ENCODE measurements at places on chromosomes 4 and X.
A peak's percentile ranks its signal among the peaks of the same experiment; 100 is the strongest.

DNA sequence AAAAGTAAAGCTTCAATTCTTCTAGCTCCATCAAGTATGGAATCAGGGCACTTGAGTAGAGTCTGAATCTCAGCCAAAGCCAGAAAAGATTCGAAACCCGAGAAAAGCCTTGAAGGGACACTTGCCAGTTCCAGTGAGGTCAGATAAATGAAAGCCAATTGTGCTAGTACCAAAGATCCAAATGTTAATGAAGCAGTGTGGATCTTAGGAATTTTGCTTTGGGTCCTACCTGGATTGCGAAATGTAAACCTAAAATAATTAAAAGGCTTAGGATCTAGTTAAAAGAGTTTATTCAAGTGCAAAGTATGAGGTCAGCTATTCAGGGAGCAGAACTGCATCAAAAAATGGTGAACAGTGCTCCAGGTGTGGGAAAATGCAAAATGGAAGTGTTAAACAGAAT lies 552.6 kb downstream of the NAP1L3 start:
- DNase-seq: no peak

GRCh38 chrX:14409341-14409740 lies 120.0 kb upstream of the GLRA2 start:
- DNase-seq: peak; percentile 60

DNA sequence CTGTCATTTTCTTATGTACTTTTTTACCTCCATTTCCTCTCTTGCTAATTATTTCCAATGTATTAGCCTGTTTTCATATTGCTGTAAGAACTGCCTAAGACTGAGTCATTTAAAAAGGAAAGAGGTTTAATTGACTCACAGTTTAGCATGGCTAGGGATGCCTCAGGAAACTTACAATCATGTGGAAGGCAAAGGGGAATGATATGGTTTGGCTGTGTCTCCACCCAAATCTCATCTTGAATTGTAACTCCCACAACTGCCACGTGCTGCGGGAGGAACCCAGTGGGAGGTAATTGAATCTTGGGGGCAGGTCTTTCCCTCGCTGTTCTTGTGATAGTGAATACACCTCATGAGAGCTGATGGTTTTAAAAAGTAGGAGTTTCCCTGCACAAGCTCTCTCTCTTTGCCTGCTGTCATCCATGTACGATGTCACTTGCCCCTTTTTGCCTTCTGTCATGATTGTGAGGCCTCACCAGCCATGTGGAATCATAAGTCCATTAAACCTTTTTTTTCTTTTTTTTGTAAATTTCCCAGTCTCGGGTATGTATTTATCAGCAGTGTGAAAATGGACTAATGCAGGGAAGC lies 870.0 kb upstream of the INTU start:
- DNase-seq: no peak

- no peak for DNase-seq
These were observed 2.4 kb downstream of the MAB21L2 start for GRCh38 chr4:150584111-150584915.

DNA sequence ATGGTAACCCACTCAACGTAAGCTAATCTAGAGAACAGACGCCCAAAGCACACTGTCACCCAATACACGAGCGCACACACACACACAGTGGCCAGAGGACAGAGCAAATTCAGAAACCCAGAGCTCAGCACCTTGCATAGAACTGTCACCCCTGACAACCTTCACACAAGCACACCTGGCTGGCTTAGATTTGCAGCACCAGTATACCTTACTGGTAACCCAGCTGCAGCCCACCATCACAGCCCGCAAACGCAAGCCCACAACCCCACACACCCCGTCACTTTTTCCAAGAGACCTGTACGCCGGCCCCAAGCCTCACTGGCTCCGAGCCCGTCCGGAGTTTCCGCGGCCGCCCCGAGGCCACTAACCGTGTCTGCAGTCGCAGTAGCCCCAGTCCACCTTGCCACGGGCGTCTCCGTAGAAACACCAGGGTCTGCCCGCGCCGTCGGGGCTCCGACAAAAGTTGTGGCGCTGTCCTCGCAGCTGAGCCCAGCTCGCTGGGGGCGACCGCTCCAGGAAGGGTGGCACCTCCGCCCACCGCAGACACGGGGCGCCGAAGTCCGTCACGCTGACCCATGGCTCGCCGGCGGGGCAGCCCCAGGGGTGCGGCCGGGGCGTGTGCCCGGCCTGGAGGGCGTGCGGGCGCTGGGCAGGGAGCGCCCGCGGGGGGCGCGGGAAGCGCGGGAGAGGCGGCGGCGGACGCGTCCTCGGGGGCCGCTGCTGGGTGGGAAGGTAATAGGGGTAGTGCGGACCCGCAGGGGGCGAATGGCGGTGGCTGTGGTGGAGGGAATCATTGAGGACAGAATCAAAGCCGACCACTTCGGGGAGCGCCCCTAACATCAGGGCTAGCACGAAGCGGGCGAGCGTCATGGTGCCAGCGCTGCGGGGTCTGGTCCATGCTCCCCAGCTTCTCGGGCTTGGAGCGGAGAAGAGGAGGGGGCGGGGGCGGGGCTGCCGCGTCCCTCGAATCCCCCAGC lies 664 bp downstream of the PRSS12 start:
- DNase-seq: peak; percentile 44

DNA sequence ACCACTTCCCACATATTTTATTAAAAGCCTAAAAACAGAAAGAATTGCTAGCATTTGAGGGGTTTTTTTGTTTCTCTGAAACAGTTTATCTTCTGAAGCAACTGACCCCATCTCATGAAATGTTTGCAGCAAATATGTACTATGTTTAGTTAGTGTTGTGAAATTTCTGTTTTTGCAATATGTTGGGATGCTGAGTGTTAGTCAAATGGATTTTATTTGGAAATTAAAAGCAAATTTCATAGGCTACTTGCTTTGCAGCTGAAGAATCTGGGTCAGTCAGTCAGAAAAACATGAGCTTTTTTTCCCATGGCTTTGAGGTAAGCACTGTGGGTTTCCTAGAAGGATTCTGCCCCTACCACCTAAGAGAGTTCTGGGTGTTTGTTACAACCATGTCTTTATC lies 184.9 kb upstream of the DKK2 start:
- DNase-seq: no peak

DNA sequence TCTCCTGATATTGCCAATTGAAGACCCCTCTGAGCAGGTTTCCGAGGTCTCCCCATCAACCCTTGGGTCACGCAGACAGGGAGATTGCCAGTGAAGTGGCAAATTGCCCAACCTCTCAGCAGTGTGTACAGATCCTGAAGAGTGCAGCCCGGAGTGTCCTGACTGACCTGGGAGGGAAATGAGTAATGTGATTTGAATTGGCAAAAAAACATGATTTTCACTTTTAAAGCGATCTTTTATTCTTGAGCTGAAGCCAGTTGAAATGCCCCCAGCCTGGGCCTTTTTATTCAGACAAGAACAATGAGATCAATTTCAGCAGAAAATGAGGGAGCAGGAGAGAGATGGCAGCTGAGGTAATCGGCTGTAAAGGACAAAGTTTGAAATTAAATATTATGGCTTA lies 401.8 kb downstream of the RAPGEF2 start:
- DNase-seq: peak; percentile 35

DNA sequence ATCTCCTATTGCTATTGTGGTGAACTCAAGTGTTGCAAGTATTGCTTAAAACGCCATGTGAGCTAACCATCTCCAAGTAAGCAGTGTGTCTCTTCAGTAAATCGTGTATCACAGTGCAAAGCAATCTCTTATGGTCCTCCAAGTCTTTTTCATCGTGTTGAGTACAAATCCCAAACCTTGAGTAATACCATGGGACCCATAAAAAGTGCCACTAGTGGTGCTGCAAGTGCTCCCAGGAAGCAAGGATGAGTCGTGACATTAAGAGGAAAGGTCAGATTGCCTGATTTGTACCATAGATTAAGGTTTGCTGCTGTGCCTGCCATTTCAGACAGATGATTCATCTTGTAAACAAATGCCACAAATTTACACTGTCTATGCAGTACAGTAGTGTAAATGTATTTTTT lies 66.9 kb upstream of the BMPR1B start:
- DNase-seq: peak; percentile 79

DNA sequence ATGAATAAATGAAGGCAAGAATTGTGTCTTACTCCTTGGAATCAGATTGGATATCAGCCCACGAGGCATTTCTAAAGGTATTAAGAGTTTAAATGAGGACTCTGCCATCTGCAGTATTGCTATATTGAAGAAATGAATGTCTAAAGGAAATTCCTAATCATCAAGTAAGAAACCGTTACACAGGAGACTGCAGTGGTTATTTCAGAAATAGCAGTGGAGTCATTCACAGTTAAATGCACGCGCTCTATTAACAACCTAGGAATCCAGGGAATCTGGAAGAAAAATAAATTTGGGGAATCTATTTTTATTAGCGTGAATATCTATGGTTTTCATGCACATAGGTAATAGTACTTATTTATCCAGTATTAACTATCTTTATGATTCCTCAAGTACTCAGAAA lies 334.2 kb downstream of the TENM3 start:
- DNase-seq: no peak

GRCh38 chr4:184674011-184674410 lies 24.5 kb downstream of the PRIMPOL start:
- DNase-seq: no peak

- DNase-seq: peak; percentile 65
These were observed 56.6 kb downstream of the LINC00632 start for GRCh38 chrX:140766024-140766611.

- DNase-seq: no peak
These were observed 241.0 kb upstream of the PSAPL1 start for GRCh38 chr4:7675612-7676320.

DNA sequence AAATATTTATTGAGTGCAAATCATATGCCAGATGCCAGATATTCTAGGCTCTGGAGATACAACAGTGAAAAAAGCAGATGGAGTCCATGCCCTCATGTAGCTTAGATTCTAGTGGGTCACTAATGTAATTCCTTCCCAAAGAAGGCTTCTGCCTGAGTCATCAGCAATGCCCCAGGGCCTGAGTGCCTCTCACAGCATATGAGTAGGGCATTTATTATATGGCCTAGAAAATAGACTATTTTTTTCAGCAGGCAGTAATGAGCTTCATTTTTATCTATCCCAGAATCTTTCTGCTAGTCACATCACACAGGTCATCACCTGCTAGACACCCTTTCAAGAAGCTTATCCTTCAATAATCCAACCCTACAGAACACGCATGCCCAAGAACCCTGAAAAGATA lies 22.3 kb downstream of the TMEM31 start:
- peak; percentile 24 for DNase-seq

GRCh38 chrX:153869473-153870287 lies 16.3 kb downstream of the L1CAM start:
- no peak for DNase-seq

GRCh38 chrX:1323315-1323714 lies 13.3 kb upstream of the IL3RA start:
- DNase-seq: peak; percentile 30

- DNase-seq: no peak
These were observed 27.3 kb downstream of the NELFA start for GRCh38 chr4:1981251-1982058.

DNA sequence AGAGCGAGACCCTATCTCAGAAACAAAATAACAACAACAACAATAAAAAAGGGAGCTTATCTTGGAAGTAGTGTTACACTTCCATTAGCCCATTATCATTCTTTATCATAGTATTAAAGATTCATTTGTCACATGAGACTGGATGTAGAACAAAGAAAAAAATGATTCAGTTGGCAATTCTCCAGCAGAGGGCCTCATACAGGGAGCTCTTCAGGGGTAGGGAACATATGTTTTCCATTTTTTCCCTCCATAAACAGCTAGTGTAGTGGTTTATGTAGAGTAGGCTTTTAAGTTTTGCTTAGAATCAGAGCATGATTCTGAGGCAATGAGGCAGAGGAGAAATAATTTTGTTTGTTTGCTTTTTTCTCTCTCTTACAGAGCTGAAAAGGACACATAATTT lies 5.8 kb downstream of the CPE start:
- peak; percentile 85 for DNase-seq

- DNase-seq: no peak
These were observed 390.0 kb upstream of the RPS6KA3 start for GRCh38 chrX:20656721-20657120.

- DNase-seq: no peak
These were observed 1.2 kb upstream of the TRPC5 start for GRCh38 chrX:112083624-112084326.

DNA sequence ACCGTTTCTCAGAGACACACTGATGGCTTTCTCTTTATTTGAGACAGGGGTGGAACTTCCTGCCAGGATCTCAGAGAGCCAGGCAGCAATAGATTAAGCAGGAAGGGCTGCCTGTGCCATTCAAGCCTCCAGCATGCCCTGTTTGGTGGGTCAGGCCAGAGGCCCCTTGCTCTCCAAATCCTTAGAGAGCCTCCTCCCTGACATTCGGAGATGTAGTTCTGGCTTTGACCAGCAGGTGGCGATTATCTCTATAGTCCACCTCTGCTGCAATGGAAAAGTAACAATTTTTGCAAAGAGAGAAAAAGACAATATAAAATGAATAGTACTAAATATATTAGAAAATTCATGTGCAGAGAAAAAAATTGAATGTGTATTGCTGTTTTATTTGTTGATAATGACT lies 93.9 kb downstream of the NXF2B start:
- DNase-seq: peak; percentile 26

- peak; percentile 5 for DNase-seq
These were observed 7.8 kb upstream of the RRAGB start for GRCh38 chrX:55709735-55710134.

DNA sequence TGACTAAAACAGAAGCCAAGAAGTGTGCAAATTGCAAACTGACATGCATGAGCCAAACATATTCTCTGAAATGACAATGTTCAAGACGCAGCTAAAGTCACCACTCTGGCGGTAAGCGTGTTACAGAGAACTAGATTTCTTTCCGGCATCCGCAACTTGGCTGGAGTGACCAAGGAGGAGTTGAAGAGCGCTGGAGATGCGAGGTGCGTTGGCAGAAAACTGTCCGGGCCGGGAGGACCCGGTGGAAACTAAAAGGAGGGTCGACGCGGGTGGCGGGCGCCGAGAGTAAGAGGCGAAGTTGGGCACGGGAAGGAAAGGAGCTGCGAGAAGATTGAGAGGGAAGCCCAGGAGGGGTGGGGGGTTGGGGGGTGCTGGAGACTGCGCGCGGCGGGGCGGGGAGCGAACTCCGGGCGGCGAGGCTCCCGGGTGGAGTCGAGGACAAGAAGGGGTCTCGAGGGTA lies 807 bp downstream of the SEL1L3 start:
- DNase-seq: peak; percentile 36

DNA sequence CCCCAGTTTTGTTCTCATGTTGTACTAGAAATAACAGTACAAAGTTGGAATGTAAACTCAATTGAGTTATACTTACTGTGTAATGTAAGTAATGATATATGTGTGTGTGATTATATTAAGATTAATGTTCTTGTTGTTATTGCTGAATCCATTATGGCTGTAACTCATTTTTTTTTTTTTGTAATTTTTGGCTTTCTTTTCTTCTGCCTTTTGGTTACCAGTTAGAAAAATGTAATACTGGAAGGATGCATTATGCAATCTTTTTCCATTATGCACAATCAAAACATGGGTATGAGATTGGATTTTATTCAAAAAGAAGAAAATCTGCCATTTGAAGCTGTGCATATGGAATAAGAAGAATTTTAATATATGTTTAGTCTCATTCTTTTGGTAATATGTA lies 34.0 kb downstream of the BANK1 start:
- no peak for DNase-seq

- DNase-seq: no peak
These were observed 139.2 kb downstream of the HDX start for GRCh38 chrX:84363051-84363450.
